ENCODE measurements at places on chromosomes 7 and 10. TPM values are rescaled to one million over a fixed set of nuclear protein-coding genes. Genes with fewer than 3 reads are reported as not detected.

DNA sequence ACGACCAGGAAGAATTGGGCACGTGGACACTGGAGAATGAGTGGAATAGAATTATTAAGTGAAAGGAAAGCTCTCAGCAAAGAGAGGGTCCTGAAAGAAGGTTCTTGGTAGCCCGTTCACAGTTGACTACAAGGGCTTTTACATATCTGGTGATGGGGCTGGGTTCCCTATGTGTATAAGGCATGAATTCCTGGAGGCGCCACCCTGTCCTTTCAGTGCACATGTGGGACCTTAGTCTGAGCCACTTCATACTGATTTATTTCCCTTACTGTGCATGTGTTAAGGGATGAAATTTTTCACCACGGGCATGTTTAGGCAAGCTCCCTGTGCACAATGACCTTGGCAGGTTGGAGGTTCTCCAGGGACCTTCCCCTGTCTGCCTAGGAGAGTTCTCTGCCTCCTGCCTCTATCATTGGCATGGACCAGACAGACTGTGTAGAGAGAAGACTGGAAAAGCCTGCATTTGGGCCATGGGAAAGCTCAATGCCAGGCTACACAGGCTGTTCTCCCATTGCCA lies 145.9 kb upstream of the ITGB1 start:
- H3K4me1 ChIP-seq = peaks cover 13% of the 10 kb centered on the region
- no peaks in the 10 kb centered on the region for H3K36me3 ChIP-seq
- H3K27ac ChIP-seq = no peak overlapping the region
- no peaks in the 10 kb centered on the region for H3K27me3 ChIP-seq
- H3K4me3 ChIP-seq = no peak overlapping the region
- DNase-seq = no peak

- no peaks in the 10 kb centered on the region for H3K27me3 ChIP-seq
- no peaks in the 10 kb centered on the region for H3K36me3 ChIP-seq
- H3K27ac ChIP-seq = no peak overlapping the region
- no peak overlapping the region for H3K4me3 ChIP-seq
- H3K4me1 ChIP-seq = no peaks in the 10 kb centered on the region
These were observed 119.0 kb downstream of the ANKRD26 start for GRCh38 chr10:26981232-26981824.

- H3K27me3 ChIP-seq = no peaks in the 10 kb centered on the region
- H3K4me1 ChIP-seq = peaks cover 6% of the 10 kb centered on the region
- H3K27ac ChIP-seq = no peak overlapping the region
- DNase-seq = no peak
These were observed 148.5 kb downstream of the ARHGAP22 start for GRCh38 chr10:48456361-48456804.

DNA sequence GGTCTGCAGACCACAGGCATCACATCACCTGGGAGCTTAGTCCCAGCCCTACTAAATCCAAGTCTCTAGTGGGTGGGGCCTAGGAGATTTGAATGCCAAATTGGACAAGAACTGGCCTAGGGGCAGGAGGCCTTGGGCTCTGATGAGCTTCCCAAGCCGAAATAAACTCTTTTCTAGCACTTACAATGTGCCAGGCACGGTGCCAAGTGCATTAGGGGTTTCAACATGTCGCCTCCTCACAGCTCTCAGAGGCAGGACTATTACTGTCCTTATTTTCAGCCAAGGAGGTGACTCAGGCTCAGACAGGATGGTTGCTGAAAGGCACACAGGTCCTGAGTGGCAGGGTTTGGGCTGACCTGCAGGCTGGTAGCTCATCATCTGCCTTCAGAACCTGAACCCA lies 9.2 kb upstream of the CPA1 start:
- no peak overlapping the region for H3K27ac ChIP-seq
- H3K36me3 ChIP-seq = no peaks in the 10 kb centered on the region
- peak; percentile 41 for DNase-seq
- no peaks in the 10 kb centered on the region for H3K27me3 ChIP-seq

- no peak for DNase-seq
- peaks cover 2% of the 10 kb centered on the region for H3K36me3 ChIP-seq
- H3K4me3 ChIP-seq = no peak overlapping the region
- H3K27me3 ChIP-seq = no peaks in the 10 kb centered on the region
- H3K4me1 ChIP-seq = no peaks in the 10 kb centered on the region
- no peak overlapping the region for H3K27ac ChIP-seq
These were observed 15.9 kb downstream of the MIOS start for GRCh38 chr7:7582596-7582995.

- peaks cover 38% of the 10 kb centered on the region for H3K4me1 ChIP-seq
- no peak overlapping the region for H3K27ac ChIP-seq
- no peak for DNase-seq
These were observed 370.6 kb downstream of the RPS24 start for GRCh38 chr10:78404296-78404695.

GRCh38 chr7:27254625-27255024 lies 12.0 kb downstream of the EVX1 start:
- DNase-seq = no peak
- peaks cover 66% of the 10 kb centered on the region for H3K27me3 ChIP-seq
- no peak overlapping the region for H3K4me3 ChIP-seq
- peaks cover 5% of the 10 kb centered on the region for H3K36me3 ChIP-seq
- H3K27ac ChIP-seq = no peak overlapping the region
- peaks cover 8% of the 10 kb centered on the region for H3K4me1 ChIP-seq

DNA sequence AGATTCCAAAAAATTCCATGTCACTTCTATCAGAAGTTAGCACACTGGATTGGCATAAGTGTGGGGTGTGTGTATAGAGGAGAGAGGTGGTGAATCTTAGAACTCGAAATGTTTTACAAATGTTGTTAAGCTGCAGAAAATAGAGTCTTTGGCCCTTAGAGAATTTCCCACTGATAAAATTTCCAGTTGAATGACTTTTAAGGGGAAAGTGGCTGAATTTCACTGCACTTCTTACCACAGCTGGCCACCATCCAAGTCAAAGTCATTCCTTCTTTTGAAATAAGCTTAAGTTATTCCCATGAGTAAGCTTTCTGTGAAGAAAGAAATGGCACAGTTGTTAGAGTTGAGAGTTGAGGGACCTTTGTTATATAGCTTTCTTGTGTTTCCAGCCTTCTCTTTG lies 13.9 kb downstream of the VCL start:
- H3K27me3 ChIP-seq = no peaks in the 10 kb centered on the region
- peaks cover 3% of the 10 kb centered on the region for H3K36me3 ChIP-seq
- no peak for DNase-seq
- peaks cover 89% of the 10 kb centered on the region for H3K4me1 ChIP-seq
- peak overlapping the region; percentile 87 for H3K27ac ChIP-seq
- peak overlapping the region; percentile 33 for H3K4me3 ChIP-seq

- H3K4me3 ChIP-seq = no peak overlapping the region
- peaks cover 36% of the 10 kb centered on the region for H3K4me1 ChIP-seq
- no peaks in the 10 kb centered on the region for H3K36me3 ChIP-seq
- no peak overlapping the region for H3K27ac ChIP-seq
- H3K27me3 ChIP-seq = peaks cover 2% of the 10 kb centered on the region
These were observed 746.5 kb downstream of the LRMDA start for GRCh38 chr10:76177936-76178335.

DNA sequence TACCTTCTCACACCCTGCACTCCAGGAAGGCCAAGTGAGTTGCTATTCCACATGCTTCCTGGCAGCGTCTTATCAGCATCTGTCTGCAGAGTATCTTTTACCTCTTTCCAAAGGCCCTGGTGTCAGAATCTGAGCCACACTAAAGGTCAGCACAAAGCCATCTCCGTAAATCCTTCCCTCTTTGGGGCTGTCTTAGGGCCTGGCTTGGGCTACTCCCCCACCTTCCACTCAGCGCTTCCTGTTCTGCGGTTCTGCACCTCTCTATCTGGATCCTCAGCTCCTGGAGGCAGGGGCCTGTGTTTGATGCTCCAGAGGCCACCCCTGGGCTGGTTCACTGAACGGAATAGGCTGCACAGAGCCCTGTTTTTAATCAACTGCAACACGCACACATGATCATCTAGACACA lies 334.8 kb upstream of the GALNT17 start:
- H3K4me3 ChIP-seq = no peak overlapping the region
- H3K4me1 ChIP-seq = no peaks in the 10 kb centered on the region
- H3K27me3 ChIP-seq = no peaks in the 10 kb centered on the region
- H3K36me3 ChIP-seq = peaks cover 24% of the 10 kb centered on the region
- H3K27ac ChIP-seq = no peak overlapping the region
- no peak for DNase-seq

DNA sequence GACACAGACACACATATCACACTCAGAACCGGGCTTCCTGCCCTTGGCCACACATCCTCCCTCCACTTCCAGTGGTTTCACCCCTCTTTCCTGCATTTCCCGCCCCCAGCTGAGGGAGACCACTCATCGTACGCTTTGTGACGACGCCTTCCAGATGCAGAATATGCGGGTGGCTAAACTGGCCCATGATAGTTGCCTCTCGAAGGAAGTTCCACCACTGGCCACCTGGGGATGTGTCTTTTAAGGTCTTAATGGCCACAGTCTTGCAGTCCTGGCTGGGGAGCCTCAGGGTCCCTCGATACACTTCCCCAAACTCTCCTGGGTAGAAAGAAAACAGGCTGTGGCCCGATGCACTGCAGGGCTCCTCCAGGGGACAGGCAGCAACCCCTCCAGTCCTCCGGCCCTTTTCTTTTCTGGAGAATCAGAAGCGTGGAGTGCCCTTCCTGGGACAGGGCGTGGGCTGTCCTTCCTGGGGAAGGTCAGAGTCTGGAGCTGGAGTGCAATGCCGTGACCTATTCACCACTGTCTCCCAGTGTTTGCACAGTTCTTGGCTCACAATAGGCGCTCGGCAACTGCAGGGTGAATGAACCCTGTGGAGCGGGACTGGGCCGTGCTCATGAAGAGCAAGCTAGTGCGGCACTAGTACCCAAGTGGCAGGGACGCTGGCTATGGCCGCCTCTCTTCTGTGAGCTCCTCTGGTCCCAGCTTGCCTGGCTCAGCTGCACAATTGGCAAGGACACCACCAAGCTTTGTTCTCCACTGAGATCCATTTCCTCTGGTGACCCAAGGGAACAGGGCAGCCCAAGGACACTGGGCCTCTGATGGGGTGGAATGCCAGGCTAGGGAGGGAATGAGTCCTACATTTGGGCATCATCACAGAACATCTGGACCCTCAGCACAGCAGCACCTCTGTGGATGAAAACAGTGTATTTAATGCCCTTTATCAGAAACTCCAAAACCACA lies 13.2 kb downstream of the EPHA1 start:
- DNase-seq = no peak
- H3K36me3 ChIP-seq = peaks cover 10% of the 10 kb centered on the region
- H3K4me3 ChIP-seq = no peak overlapping the region
- no peak overlapping the region for H3K27ac ChIP-seq
- peaks cover 27% of the 10 kb centered on the region for H3K4me1 ChIP-seq

GRCh38 chr10:62895063-62895462 lies 78.9 kb upstream of the EGR2 start:
- DNase-seq = no peak
- H3K27ac ChIP-seq = no peak overlapping the region
- no peak overlapping the region for H3K4me3 ChIP-seq
- H3K4me1 ChIP-seq = peaks cover 10% of the 10 kb centered on the region
- no peaks in the 10 kb centered on the region for H3K36me3 ChIP-seq
- H3K27me3 ChIP-seq = peaks cover 13% of the 10 kb centered on the region

DNA sequence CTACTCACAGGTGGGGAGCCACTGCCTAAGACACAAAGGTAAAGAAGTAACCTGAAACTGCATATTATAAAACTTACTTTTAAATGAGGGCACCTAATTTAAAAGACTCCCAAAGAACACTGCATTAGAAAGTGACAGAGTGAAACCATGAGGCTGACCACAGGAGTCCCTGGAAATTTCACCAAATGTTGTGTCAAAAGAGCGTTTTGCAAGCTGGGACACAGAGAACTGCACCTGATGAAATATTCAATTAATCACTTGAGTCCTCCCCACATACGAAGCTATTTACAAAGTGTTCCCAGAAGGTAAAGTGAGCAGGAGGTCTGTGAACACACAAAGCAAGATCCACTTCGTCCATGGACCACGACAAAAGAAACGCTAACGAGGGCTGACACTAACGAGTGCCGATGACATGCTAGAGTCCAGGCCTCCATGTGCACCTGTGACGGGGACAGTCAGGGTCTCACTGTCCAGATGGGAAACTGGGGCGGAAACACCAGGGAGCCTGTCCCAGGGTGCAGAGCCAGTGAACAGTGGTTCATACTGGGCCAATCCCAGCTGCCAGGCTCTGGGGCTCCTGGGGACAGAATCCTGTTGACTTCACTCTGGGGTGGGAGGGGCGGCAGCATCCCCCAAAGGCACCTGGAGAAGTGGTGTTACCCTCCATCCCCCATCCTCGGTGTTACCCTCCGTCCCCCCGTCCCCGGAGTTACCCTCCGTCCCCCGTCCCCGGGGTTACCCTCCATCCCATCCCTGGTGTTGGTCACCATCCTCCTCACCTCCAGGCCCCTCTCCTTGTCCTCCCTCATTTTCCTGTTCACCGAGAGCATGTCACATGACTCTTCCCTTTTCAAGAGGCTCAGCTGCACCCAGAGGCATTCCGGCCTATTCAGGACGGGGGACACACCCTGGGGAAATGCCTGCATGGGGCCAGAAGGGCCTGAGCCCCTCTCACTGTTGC lies 63.4 kb downstream of the DIP2C start:
- no peak for DNase-seq
- peaks cover 53% of the 10 kb centered on the region for H3K4me1 ChIP-seq
- H3K27me3 ChIP-seq = no peaks in the 10 kb centered on the region
- peak overlapping the region; percentile 100 for H3K27ac ChIP-seq
- H3K4me3 ChIP-seq = peak overlapping the region; percentile 67

DNA sequence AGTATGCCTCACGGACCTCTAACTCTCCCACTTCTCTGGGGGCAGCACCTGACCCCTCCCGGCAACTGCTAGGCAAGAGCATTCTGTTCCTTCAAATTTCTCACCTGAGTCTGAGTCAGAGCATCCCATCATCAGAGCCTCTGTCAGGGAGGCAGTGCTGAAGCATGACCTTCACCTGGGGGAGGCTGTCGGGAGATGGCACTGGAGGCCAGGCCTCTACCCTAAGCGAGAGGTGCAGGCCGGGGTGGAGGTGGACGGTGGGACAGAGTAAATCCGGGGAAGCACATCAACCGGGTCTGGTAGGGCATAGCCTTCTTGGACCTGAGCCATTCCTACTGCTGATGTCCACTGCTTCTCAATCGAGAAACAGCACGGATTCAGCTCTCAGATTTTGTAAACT lies 90.4 kb downstream of the SPAG6 start:
- peaks cover 47% of the 10 kb centered on the region for H3K4me1 ChIP-seq
- no peaks in the 10 kb centered on the region for H3K36me3 ChIP-seq
- H3K4me3 ChIP-seq = peak overlapping the region; percentile 40
- H3K27ac ChIP-seq = peak overlapping the region; percentile 74
- H3K27me3 ChIP-seq = no peaks in the 10 kb centered on the region

GRCh38 chr10:58282615-58283014 lies 13.7 kb downstream of the CISD1 start:
- H3K27ac ChIP-seq = no peak overlapping the region
- peaks cover 5% of the 10 kb centered on the region for H3K4me1 ChIP-seq
- H3K27me3 ChIP-seq = no peaks in the 10 kb centered on the region
- peaks cover 6% of the 10 kb centered on the region for H3K36me3 ChIP-seq

- no peaks in the 10 kb centered on the region for H3K27me3 ChIP-seq
- no peak overlapping the region for H3K4me3 ChIP-seq
- peaks cover 6% of the 10 kb centered on the region for H3K4me1 ChIP-seq
- H3K36me3 ChIP-seq = peaks cover 5% of the 10 kb centered on the region
- H3K27ac ChIP-seq = no peak overlapping the region
- DNase-seq = no peak
These were observed 230.4 kb upstream of the BMPER start for GRCh38 chr7:33674804-33675411.

- H3K4me3 ChIP-seq = no peak overlapping the region
- no peak overlapping the region for H3K27ac ChIP-seq
- H3K27me3 ChIP-seq = no peaks in the 10 kb centered on the region
- no peaks in the 10 kb centered on the region for H3K36me3 ChIP-seq
These were observed 23.5 kb downstream of the HTR5A start for GRCh38 chr7:155093596-155093995.

SHTN1 gene
- total RNA-seq = 24.7 TPM

BLNK gene
- not detected for total RNA-seq

NPFFR1 gene
- not detected for total RNA-seq

PTPRN2 gene
- total RNA-seq = 0.36 TPM

CYP26A1 gene
- total RNA-seq = 0.49 TPM

CLDN4 gene
- 0.80 TPM for total RNA-seq

FANK1 gene
- total RNA-seq = 3.3 TPM

RBP3 gene
- total RNA-seq = not detected

NME8 gene
- total RNA-seq = not detected

SFTPA2 gene
- not detected for total RNA-seq
